T follicular helper cell (primary cell): ENCODE measurements at places on chromosomes 4 and X.

DNA sequence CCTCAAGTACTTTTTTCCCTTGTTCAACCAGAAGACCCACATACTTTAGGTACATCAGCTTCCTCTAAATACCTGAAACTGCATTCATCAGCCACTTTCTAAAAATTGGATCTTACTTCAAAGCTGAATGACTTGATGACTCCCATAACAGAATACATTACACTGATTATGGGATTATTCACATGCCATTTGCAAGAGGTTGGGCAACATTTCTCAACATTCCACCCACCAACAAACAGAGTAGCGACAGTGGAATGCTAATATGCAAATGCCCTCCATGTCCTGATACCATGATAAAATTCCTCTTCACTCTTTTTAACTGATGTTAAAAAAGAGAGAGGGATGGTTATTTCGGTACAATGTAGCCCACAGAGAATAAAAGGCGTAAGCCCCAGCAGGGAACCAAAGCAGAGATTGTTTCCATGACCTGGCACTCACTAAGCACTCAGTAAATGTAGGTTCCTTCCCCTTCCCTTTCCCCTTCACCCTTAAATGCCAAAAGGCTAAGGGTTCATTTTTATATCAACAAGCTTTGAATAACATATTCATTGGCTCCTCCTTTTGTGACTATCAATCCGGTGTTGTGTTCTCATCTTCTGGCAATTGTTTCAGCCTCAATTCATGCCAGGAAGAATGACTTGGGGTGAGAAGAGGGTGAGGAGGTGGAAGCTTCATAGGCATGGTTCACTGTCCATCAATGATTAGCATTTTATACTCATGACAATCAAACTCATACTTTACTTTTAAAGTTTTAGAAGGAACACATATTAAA is 317.2 kb downstream of the DHX15 start:
- DNase-seq = no peak

DNA sequence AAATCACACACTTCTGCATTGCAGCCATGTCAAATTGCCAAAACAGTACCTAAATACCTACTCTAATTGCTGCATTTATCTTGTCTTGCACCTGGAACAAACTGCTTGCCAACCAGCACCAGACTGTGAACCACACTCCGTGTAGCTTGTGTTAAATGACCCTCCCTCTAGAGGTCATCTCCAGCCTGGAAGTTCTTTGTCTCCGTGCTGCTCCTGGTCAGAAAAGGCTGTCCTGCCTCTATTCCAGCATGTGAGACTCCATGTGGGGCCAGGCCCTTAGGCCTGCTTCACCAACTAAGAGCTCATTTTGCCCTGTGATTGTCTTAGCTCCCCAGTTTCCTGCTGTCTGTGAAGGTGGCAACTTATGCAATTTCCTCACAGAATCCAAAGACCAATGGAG is 28.3 kb downstream of the CNGA2 start:
- DNase-seq = no peak

- DNase-seq = no peak
These were observed at the start of gene CXCL5 for GRCh38 chr4:73998040-73999011. TSS of gene CXCL5 (minus strand) at chr4:73998677. CDS start at chr4:73998581, 96 bp downstream.

GRCh38 chrX:14712096-14712495 is 160.8 kb downstream of the FANCB start:
- no peak for DNase-seq

DNA sequence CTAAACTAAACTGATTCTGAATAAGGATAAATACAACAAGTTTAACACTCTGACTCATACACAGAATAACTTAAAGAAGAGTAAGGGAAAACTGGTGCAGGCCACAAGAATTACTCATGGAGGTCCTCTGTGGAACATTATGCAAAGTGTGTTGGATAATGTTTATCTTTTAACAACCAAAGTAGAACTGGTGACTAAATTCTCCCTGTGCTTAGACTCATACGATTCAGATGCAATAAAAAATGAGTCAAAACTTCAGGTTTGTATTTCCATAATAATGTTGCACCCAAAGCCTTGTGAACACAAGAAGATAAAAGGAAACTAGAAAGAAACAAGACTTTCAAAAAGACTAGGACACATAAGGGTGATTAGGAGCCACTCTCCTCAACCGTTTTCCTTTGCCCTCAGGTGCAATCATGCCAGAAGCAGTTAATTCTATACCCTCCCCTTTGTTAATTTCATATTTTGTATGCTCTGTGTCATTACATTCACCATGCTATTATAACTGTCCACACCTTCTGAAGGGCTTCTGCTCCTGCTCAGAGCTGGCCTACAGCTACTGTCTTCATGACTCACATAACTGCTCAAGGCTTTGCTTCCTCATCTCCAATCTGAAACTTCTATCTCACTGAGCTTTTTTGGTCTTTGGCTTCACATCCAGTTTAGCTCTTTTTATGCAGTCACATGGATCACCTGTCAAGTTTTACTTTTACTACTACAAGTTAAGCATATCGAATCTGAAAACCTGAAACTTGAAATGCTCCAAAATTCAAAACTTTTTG is 60.2 kb downstream of the KCNIP4 start:
- no peak for DNase-seq

DNA sequence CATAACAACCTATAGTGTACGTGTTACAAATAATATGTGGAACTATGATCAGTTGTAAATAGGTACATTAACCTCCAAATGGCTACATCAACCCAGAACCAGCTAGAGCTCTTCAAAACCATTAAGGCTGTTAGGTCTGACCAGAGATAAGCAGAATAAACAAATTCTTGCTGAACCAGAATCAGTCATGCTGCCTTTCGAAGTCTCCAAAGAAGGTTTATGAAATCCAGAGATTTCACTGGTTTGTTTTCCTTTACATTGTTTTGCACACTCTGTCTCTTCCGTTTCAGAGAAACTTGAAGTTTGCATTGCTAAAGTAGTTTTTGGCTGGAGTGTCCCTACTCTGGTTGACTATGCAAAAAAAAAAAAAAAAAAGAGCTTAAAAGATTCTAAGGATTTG is 177.3 kb upstream of the SLIT2 start:
- no peak for DNase-seq

DNA sequence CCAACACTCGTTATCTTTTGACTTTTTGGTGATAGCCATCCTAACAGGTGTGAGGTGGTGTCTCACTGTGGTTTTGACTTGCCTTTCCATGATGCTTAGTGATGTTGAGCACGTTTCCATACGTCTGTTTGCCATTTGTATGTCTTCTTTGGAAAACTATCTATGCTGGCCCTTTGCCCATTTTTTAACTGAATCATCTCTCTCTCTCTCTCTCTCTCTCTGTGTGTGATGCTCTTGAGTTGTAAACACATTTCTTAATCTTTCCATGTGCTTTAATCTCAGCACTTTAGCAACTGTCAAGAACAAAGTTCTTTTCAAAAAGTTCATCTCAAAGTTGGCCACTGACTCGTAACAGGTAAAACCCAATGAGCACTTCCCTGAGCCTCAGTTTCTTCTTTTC is 10.5 kb downstream of the SORBS2 start:
- DNase-seq = no peak

DNA sequence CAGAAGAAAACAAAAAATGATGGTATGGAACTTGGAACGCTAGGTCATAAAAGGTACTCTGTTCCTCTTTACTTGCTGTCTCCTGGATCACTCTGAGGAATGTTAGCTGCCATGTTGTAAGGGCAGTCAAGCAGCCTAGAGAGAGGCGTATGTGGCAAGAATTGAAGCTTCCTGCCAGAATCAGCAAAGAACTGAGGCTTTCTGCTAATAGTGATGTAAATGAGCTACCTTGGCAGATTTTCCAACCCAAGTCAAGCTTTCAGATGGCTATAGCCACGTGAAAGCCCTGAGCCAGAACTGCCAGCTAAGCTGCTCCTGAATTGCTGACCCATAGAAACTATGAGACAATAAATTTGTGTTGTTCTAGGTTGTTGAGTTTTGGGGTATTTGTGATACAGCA is 38.7 kb downstream of the AASDH start:
- DNase-seq = no peak

GRCh38 chrX:53357799-53358530 is 64.5 kb downstream of the SMC1A start:
- no peak for DNase-seq

- no peak for DNase-seq
These were observed 31.1 kb downstream of the SULT1E1 start for GRCh38 chr4:69828828-69829227.
